Mammary epithelial cell (primary cell): ENCODE measurements at places on chromosomes 1 and 21.
A peak's percentile ranks its signal among the peaks of the same experiment; 100 is the strongest.

- DNase-seq = no peak
These were observed 20.0 kb upstream of the PIGV start for GRCh38 chr1:26767714-26768113.

GRCh38 chr1:6083801-6084446 is 38.2 kb downstream of the KCNAB2 start:
- DNase-seq = no peak

DNA sequence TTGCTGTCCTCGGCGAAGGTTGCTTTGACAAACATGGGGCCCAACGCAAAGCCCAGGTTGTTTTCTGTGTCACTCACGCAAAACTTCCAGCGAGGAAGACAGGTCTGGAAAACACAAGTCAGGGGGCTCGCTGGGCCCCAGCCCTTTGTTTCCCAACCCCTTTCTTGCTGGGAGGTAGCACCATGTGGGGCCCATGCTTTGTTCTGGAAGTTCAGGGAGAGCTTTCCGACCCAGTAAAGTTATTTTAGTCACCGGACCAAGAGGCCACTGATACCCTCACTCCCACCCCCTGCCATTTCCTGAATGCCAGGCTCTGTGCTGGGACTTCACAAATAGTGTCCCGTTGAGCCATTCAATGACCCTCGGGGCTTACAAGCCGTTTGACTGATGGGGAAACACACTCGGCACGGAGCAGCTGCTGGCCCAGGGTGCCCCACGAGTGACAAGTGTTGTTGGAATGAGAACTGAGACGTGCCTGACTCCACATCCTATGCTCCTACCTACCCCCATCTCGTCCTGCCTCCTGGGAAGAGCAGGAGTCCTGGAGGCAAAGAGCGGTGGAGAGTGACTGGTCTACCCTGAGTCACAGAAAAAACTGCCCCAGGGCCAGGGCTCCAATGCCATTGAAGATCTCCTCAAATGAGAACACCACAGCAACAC is 52.0 kb downstream of the ECE1 start:
- DNase-seq = peak; percentile 82

DNA sequence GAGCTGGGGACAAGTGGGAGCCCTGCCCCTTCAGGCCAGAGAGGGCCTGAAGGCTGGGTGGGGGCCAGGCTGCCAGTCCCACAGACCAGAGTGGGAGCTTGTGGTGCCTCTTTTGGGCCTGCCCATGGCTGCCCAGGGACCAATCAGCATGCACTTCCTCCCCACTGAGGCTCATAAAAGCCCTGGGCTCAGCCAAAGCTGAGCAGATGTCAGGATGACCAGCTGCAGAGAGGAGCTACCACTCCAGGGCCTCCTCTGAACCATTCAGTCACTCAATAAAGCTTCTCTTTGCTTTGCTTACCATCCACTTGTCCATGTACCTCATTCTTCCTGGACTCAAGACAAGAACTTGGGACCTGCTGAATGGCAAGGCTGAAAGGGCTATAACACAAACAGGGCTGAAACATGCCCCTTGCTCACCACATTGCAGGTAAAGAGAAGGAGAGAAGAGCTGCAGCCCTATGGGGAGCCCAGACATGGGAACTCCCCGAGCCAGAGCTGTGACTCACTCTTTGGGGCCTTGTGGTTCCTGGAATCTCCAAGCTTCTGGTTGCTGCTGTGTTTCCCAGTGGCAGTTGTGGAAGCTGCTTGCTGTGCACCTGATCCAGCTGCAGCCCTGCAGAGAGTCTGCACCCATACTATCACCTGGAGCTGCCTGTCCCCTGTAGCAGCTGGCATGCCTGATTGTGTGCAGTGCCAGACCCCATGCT is 82.0 kb downstream of the OLFML3 start:
- peak; percentile 58 for DNase-seq

GRCh38 chr21:45987121-45987711 is 5.6 kb downstream of the COL6A1 start:
- DNase-seq = no peak

DNA sequence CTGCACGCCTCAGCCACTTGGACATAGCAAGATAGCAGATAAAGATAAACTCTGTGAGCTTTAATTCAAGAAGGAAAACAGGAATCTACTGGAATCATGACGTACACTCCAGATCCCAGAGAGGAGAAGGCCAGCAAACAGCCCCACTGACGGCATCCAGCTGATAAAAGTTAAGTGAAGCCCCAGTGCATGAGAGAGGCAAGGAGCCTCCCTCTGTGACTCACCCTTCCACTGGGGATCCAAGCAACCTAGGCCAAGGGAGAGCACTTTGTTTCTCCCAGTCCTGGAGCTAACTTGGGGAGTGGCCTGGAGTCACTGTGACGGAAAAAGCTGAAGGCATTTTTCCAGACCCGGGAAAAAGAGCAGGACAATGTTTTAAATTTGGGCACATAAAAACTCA is 270.0 kb downstream of the AKT3 start:
- no peak for DNase-seq

DNA sequence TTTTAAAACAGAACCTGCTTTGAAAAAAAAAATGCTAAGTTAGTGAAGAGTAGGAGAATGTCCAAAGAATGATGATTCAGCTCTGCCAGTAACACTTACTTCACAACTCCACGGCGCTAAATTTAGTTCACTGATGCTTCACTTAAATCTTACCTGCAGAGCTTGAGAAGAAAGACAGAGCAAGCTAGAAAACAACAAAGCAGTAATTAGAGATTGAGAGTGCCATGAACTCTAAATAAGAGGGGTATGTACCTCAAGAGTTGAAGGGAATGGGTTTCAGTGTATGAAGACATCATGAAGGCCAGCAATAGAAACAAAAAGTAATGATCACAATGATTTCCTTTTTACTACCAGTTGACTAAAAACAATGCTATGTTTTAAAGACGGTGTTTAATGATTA is 32.8 kb downstream of the EPRS1 start:
- no peak for DNase-seq

- no peak for DNase-seq
These were observed 120.2 kb downstream of the ZC3H11B start for GRCh38 chr1:219492717-219493116.

- no peak for DNase-seq
These were observed 869.1 kb upstream of the B3GALT2 start for GRCh38 chr1:194055536-194055935.

DNA sequence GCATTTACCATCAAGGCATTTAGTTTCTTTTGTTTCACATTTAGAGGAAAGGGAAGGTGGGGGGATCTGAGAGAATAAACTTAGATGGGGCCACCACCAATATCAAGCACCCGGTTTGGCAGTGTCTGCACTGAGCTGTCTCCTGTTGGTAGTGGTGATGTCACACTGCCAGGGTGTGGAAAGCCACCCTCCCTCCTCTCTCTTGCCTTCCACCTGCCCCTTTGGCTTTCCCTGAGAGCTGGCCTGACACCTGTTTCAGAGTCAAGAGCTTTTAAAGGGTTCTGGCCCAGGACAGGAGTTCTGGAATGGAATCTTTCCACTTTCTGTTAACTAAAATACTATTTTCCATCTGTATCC is 13.4 kb downstream of the ATF3 start:
- DNase-seq = peak; percentile 49

DNA sequence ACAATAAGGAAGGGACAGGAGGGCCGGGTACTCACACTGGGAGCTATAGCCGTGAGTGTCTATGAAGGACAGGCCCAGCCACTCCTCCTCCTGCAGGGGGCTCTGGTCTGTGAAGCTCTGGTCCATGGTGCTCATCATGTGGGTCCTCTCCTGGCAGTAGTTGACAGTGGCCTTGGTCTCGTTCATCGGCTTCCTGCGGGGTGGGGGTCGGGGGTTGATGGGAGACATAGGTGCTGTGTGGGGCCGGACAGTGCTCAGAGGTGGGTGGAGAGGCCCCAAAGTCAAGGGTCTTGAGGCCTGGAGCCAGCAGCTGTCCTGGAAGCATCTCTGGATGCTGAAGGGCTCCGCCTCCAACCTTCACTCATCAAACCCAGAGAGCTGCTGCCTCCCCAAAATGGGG is 260.4 kb downstream of the PTPRU start:
- DNase-seq = no peak

- DNase-seq = peak; percentile 20
These were observed 21.2 kb upstream of the PRKACB start for GRCh38 chr1:84122780-84123382.

- DNase-seq = no peak
These were observed 2.2 kb upstream of the RUNX3 start for GRCh38 chr1:24932284-24932683.

DNA sequence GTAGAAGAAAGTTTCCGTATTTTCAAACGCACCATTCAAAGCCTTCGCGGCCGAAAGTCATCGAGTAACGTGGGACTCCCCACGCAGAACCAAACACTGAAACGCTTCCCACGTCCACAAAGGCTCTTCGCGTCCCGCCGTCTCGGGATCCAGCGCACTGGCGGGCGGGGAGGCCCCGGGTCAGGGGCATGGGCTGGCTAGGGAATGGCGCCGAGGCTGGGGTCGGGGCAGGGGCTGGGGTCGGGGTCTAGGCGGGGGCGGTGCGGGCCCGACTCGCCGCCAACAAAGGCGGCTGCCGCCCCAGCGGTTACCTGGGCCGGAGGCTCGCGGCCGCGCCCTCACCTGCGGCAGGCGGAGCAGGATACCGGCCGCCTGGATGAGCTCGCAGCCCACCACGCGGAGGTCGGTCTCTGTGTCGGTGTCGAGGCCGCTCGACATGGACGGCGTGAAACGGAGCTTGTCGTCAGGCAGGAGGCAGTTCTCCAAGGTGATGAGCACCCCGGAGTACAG is 403 bp downstream of the CCNL2 start:
- DNase-seq = no peak

DNA sequence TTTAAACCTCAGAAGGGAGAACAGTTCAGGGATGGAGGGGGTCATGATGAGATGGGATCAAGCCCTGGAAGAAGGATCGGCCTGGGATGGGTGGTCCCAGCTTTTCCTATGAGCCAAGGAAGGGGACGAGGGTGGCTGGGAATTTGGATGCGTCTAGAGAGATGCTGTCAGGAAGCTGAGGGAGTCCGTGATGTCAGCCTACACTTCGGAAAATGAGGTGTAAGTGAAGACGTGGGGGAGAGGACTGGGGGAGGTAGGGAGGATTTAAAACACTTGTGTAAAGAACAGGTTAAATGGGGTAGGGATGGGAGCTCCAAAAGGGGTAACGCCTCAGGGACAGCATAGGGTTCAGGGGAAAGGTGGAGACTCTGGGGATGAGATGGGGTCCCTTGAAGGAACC is 27.5 kb downstream of the DLGAP3 start:
- no peak for DNase-seq

DNA sequence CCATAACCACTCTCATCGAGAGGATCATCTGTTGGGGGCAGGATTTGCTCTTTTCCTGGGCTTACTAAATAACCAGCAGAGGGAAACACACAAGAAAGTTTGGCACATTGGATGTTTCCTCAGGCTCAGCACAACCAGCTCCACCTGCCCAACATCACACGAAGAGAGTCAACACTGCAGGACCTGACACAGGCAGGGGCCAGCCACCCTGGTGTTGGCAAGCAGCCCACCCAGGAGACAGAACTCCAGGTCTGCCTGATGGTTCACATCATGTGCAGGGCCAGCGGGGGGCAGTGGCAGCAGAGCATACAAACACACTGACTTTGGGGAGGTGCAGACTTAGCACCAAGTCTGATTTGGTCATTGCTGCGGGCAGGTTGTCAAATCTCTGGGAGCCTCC is 182.3 kb upstream of the GALNT2 start:
- no peak for DNase-seq

DNA sequence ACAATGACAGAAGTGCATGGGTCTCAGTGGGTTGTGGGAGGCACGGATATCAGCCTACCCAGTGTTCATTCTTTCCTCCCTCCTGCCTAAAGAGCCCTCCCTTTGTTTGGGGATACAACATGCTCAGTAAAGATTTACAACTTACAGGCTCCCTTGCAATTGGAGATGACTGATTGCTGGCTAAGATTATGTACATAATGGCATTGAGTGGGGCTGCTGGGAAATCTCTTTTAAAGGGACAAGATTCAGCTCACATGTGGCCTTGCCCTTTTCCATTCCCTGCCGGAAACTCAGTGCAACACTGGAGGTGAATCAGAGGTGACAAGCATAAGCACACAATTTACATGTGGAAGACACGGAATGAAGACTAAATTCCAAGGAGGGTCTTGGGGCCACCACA is 83.7 kb upstream of the CHRM3 start:
- DNase-seq = no peak

- DNase-seq = no peak
These were observed 15.2 kb downstream of the GALNT2 start for GRCh38 chr1:230082211-230082610.

DNA sequence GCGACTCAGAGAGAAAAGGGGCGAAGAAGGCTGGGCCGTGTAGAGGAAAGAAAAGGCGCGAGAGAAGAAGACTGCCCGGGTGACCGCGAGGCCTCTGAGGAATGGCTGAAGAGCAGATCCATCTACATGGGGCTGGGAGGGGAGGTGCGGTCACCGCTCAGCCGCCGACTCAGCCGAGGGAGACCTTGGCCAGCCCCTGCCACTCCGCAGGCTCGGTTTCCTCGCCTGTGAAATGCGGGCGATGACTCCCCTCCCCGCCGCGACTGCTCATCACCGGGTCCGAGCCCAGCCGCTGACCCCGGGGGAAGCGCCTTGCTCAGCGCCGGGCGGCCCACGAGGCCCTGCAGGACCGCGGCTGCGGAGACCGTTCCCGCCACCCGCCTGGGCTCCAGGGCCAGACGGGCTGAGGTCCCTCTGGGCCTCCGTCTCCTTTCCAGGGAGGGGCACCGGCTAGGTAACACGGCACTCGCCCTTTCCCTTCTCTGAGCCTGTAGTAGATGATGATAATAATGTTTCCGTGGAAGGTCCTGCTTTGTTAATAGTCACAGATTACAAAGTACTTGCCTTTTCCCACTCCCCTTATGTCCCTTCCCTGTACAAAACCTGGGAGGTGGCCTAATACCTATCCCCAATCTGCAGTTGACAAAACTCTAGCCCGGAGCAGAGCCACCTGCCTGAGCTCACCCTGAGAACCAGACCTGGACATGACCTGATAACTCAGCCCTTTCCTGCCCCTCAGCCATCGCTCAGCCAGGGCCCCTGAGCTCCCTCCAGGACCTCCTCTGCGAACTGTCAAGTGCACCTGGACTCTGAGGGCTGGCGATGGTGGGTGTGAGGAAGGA is 1.6 kb upstream of the BSND start:
- no peak for DNase-seq

GRCh38 chr1:151972542-151973248 is 21.0 kb downstream of the S100A10 start:
- DNase-seq = peak; percentile 88

DNA sequence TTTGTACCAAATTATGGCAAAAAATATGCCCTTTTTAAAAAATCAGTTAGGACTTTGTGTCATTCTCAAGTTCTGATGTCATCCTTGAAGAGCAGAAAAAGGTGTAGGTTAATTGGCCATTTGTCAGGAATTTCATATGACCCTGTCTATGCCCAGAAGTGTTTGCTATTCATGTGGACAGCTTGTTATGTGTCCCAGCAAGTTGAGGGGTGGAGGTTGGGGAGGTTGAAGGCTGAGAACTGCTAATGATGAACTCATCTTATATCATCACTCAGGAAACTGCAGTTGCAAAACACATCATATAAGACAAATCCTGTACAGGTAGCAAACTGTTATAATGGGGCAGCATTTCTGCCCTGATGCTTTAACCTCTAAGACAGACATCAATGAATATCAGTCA is 106.5 kb downstream of the PHTF1 start:
- DNase-seq = peak; percentile 89
